ENCODE measurements at places on chromosomes 6 and 20.

DNA sequence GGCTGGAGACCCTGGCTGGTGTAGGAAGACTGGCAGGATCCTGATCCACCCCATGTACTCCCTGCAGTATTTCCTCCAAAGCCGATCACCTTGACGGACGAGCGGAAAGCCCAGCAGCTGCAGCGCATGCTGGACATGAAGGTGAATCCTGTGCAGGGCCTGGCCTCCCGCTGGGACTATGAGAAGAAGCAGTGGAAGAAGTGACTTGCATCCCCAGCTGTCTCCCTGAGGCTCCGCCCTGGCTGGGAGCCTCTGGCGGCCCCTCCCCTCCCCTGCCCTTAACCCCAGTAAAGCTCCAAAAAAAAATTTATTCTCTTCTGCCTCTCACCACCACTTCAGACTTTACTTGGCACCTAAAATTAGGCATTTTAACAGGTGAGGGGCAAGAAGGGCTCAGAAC is 7.0 kb downstream of the COX4I2 start:
- DNase-seq = no peak

DNA sequence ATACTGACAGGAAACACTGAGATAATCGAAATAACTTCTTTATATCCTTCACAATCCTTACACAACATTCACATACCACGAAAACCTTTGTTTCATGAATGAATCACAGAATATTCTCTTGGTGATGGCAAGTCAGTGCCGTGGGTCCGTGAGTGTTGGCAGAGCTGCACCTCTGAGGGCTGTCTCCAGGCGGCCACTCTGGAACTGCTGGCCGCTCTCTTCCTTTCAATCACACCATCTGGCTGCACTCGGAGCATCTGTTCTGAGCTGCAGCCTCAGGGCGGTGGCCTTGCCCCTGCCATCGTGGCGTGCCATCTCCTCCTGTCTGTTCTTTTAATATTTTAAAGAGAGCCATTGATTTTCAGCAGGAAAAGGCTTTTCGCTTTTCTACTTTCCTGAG is 129.4 kb upstream of the AFDN start:
- DNase-seq = no peak

- no peak for DNase-seq
Measured at GRCh38 chr20:37774156-37774555, 80.3 kb downstream of the CTNNBL1 start.

DNA sequence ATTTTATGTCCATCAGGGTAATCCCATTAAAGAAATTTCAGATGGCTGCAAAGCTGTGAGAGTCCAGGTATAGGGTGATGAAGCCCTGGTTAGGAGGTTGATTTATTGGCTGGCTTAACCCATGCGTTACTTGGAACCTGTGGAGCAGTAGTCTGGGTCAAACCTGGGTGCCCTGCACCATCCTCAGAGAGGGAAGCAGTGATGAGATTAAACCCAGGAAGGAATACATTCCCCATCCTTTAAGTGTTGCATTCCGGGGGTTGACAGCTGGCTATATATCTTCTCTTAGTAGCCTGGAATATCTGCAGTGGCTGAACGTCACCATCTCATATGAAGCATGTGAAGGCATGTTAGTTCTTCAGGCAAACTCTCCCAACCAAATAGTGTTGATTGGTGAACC is 44.9 kb upstream of the JAG1 start:
- no peak for DNase-seq

- no peak for DNase-seq
Measured at GRCh38 chr6:2042956-2043648, 202.3 kb downstream of the GMDS start.

- DNase-seq = no peak
Measured at GRCh38 chr20:37351689-37352607, 6.0 kb downstream of the SRC start.

DNA sequence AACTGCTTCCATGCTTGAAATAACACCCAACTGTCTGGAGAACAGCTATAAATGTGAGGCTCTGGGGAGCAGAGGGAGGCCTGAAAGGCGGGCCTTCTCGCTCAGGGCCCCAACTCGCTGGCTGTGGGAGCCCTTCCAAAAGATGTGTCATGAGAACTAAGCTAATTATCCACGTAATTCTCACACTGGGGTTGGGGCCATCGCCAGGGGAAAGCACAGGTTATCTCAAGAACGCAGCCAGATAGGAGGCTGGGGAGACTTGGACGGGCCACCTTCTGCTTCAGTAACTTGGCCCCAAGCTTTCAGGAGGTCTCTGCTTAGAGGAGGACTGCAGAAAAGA is 1.6 kb downstream of the PXDC1 start:
- no peak for DNase-seq

- no peak for DNase-seq
Measured at GRCh38 chr6:38684904-38685303, 18.0 kb downstream of the GLO1 start.

DNA sequence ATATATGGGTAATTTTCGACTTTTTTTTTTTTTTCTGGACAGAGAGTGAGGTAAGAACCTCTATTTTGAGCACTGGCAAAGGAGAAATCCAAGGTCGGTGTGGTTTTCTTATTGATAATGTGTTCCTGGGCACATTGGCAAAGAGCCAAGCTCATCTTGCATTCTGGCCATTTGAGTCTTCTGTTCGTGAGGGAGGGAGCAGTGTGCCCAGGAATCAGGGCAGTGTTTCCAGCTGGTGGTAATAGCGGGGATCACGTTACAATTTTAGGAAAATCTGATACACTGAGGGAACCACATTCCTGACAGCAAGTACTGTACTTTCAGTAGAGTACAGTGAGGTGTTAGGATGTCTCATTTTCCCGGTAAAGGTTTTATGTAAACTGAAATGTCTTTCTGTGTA is 442.3 kb upstream of the MAP3K7 start:
- no peak for DNase-seq

- DNase-seq = no peak
Measured at GRCh38 chr6:145885431-145885830, 70.8 kb upstream of the FBXO30 start.

GRCh38 chr20:48803176-48804053 is 24.4 kb downstream of the PREX1 start:
- no peak for DNase-seq

- no peak for DNase-seq
Measured at GRCh38 chr20:53621482-53622246, 28.0 kb upstream of the ZNF217 start.

Data from activated naive CD4-positive, alpha-beta T cell (primary cell).